ENCODE measurements at places on chromosomes 6 and 20.

DNA sequence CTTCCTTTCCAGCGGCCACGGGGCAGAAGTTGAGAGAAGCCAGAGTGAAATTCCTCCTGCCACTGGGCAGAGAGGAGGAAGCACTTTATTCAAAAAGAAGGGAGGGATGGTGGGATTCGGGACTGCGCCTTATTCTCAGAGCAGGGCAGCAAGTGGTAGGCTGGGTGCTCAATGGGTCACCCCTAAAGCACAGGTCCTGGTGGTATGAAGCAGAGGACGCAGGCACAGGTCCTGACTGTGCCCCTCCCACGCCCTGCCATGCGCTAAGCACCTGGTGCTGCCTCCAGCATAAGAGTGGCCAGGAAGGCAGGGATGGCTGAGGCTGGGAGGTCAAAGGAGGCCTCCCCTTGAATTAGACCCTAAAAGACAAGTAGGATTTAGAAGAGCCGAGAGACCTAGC, 4.9 kb upstream of the GRM4 start:
- DNase-seq: no peak

GRCh38 chr6:54386295-54386694, 78.1 kb downstream of the TINAG start:
- DNase-seq: no peak

- DNase-seq: peak; percentile 1
Observed at GRCh38 chr6:131216246-131216645, 81.0 kb downstream of the AKAP7 start.

DNA sequence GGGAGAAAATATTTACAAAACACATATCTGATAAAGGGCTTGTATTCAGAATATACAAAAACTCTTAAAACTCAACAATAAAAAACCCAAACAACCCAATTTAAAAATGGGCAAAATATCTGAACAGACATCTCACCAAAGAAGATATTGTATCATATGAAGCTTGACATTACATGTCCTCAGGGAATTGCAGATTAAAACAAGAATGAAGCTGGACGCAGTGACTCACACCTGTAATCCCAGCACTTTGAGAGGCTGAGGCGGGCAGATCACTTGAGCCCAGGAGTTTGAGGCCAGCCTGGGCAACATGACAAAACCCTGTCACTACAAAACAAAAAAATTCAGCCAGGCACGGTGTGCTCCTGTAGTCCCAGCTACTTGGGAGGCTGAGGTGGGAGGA, 135.4 kb upstream of the AKIRIN2 start:
- no peak for DNase-seq

DNA sequence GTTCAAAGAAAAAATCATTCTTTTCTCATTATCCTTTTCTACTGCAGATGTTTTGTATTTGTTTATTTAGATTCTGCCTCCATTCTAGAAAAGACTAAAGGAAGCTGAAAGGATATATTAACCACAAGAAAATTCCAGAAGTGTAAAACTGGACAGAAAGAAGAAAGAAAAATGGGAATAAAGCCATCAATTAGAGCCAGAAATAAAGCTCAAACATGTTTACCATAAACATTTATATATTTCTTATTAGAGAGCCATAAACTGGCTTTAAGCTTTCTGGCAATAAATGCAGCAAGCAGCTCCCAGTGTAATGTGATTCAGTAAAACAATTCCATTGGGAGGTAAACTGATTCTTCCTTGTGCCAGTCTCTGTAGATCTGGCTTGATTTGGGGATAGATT, 244.1 kb downstream of the PTPRK start:
- DNase-seq: no peak

DNA sequence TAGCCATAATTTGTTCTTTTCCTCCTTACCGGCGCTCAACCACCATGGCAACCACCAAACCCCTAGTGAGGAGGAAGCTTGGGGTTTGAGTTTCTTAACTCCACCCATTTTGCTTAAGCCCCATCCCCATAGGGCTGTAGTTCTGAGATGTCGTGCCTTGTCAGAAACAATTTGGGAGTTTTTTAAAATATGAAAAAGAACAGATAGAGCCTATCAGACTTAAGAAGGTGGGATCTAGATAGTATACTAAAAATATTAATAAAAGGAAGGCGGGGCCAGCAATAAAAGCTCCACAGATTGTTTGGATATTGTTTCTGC, 5.6 kb downstream of the BRD2 start:
- DNase-seq: peak; percentile 49

DNA sequence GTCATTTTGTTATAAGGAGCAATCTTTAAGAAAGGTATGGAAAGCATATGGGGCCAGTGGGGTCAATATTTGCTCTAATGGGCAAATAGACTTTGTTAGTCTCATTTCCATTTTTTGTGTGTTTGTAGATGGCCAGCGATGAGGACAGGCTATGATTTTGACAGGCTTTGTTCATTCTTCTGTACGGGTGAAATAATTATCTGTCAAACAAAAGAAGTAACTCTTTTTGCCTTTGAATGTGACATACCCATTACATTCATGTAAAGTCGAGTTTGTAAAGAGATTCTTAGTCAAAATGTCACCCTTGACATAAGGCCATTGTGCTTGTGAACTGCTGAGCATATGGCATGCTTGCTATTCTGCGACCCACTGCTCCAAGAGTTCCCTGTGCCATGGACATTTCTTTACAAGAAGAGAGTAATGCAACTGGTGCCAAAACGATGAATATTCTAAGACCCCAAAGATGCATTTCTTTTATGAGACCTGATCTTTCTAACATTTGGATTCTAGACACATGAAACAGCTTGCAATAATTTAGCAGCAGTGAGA, 38.2 kb upstream of the JAG1 start:
- no peak for DNase-seq

DNA sequence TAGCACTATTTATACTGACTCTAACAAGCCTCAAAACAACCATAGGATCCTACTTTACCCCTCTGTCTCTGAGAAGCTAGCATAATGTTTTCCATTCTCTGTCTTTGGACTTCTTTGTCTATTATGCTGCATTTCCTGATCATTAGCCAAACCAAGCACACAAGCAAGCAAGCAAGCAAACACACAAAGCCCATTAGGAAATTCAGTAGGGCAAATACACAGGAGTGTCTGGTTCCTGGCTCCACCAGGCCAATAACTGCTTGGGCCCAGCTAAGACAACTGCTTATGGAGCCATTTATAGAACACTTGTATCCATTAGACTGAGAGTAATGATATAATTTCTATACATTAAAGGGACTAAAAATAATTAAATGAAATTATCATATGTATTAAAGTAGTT, 952.9 kb upstream of the EPHA7 start:
- no peak for DNase-seq

DNA sequence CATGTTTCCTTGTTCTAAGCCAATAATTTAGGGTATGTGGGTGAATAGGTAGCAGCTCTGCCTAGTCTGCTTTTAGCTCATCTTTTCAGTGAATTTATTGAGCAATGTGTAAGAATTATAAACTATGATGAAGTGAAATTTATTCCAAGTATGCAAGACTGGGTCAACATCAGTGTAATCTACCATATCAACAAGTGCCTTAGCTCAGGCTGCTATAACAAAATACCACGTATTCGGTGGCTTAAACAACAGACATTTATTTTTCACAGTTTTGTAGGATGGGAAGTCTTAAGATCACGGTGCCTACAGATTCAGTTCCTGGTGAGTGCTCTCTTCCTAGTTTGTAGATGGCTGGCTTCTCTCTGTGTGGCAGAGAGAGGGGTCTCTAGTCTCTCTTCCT, 54.0 kb downstream of the LYRM2 start:
- no peak for DNase-seq

DNA sequence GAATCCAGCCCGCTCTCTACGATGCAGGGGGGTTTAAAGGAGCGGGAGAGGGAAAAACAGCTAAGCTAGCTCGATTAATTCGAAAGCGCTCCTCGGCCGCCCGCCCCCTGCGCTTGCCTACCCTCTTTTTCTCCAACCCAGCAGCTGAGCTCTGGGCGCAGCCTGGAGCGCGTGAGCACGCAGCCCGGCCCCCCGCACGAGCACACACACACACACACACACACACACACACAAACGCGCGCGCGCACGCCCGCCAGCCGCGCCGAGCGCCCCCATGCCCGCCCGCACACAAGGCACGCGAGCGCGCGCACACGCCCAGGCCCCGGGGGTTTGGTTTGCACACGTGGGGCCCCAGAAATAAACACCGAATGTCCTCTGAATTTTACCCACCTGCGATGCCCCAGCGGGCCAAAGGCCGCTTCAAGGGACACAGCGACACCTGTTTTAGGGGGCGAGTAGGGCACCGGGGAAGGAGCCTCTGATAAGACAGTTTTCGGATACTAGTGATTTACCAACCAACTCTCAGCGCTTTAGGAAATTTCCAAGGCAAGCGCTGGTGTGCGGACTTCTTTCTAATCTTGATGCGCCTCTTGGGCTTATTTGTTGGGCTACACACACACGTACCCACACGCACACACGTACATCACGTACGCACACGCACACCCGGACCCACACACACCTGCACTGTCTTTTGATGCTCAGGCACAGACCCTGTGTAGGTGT, 802 bp upstream of the NRN1 start:
- no peak for DNase-seq
